ENCODE measurements at places on chromosomes 1 and 21.

DNA sequence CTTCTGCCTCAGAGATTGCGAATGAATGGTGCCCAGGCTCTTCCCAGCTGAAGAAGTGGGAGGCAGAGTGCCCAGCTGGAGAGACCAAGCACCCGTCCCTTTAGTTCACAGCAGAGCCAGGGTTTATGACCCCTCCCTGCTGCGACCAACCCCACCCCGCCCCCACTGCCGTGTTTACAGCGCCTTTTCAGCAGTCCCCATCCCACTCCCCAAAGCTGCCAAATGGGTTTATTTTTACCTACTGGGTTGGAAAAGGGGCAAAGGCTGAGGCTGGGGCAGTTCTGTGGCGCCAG is 23.6 kb downstream of the DYRK3 start:
- DNase-seq = no peak

- no peak for DNase-seq
Measured at GRCh38 chr1:220928320-220928719, 49.1 kb downstream of the HLX start.

- DNase-seq = no peak
Measured at GRCh38 chr1:33045814-33046213, 9.1 kb upstream of the AK2 start.

GRCh38 chr1:67189953-67190352 is 23.7 kb downstream of the IL23R start:
- DNase-seq = no peak

- DNase-seq = peak; percentile 66
Measured at GRCh38 chr1:198699167-198700015, 60.6 kb downstream of the PTPRC start.

DNA sequence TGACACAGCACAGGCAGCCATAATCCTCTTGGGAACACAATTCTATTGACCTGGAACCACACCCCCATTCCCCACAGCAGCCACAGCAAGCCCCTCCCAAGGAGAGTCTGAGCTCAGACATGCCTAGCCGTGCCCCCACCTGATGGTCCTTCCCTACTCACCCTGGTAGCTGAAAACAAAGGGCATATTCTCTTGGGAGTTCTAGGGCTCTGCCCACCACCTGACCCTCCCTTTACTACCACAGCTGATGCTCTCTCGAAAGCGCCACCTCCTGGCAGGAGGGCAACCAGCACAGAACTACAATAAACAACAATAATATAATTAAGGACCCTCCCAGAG is 184.8 kb upstream of the COA6 start:
- DNase-seq = no peak

- DNase-seq = no peak
Measured at GRCh38 chr1:10848109-10848684, 51.8 kb upstream of the CASZ1 start.

- DNase-seq = no peak
Measured at GRCh38 chr1:117210831-117211261, at the start of gene VTCN1. Gene VTCN1, minus strand, starts transcription at chr1:117210927. Its CDS starts 72 bp downstream, at chr1:117210855.

GRCh38 chr21:45880097-45881068 is 101.2 kb upstream of the COL6A1 start:
- peak; percentile 62 for DNase-seq

GRCh38 chr1:201411292-201411691 is 10.2 kb downstream of the TNNI1 start:
- no peak for DNase-seq

DNA sequence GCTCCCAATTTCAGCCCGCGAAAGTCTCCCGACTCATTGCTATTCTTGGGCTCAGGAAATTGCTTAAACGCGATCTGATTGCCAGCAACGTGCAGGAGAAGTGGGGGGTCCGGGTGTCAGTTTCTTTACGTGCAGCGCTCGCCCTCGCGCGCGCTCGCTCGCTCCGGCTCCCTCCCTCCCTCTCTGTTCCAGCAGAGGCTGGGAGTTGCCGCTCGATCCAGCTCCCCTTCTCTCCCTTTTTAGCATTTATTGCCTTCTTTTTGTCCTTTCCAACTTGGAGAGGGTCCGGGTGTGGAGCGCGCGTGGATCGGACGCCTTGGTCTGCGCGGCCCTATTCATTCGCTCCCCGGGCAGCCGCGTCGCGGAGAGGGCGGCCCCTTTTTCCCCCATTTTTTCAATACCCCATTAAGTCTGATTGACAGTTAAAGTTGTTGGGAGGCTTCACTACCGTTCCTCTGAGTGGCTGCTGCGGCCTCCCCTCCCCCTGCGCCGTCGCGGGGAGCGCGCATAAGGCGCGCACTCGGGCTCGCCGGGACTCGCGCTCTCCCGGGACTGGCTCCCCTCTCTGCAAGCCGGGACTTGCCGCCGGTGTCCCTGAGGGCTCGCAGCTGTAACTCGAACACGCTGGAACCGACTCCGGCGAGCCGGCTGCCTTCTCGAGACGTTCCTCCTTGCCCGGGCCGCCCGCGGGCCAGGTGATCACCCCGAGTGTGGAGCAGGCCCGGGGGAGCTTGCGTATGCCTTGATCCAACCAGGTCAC is at the start of gene DHRS3:
DHRS3 (minus strand) TSS at position 310 of the 760 bp plus-strand sequence. CDS start 862 bp downstream, outside the sequence.
- DNase-seq = peak; percentile 86

GRCh38 chr1:22738522-22738921 is 27.9 kb downstream of the EPHB2 start:
- no peak for DNase-seq

GRCh38 chr1:46449223-46450159 is 40.1 kb upstream of the DMBX1 start:
- DNase-seq = no peak

DNA sequence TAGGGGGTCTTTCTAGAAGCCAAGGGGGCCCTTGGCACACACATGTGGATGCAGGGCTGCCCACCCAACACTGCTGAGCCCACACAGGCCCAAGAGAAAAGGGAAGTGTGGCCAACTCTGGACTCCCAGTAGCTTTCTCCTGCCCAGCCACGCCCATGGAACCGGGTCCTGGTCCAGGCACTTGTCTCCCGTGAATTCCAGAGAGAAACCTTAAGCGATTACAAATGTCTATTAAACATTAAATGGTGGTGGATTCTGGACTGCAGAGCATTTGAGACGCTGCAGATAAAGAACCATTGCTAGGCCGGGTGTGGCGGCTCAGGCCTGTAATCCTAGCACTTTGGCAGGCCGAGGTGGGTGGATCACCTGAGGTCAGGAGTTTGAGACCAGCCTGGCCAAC is 100.6 kb upstream of the ARHGEF16 start:
- no peak for DNase-seq

GRCh38 chr1:230081751-230082150 is 14.7 kb downstream of the GALNT2 start:
- DNase-seq = no peak

DNA sequence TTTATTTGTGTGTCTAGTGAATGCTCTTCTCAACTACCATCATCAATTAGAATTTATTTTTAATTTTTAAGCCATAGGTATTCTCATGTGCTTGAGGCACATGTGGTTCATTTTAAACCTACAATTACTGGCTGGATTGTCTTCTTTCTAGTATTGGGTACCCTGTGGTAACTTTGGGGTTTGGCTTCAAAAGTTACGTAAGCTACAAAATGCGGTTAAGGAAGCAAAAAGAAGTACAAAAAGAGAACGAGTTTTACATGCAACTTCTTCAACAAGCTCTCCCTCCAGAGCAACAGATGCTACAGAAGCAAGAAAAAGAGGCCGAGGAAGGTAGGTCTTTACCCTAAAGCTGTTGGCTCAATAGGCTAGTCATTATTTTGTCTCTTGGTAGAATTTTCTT is 25.8 kb downstream of the MACO1 start:
- DNase-seq = no peak

DNA sequence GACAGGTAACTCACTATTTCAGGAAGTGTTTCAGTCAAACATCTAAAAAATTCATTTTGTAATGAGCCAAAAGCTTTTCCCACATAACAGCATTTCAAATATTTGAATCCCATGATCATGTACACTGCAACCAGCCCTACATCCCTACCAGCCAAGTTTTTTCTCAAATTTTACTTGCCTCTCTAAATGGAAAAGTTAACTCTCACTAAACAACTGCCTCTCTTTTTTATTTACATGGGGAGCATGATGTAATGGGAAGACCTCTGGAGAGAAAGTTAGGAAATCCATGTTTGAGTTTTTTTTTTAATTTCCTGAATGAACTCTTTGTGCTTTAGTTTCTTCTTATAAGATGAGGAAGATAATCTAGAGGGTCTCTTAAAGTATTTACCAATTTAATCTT is 70.5 kb downstream of the TTLL7 start:
- peak; percentile 34 for DNase-seq

DNA sequence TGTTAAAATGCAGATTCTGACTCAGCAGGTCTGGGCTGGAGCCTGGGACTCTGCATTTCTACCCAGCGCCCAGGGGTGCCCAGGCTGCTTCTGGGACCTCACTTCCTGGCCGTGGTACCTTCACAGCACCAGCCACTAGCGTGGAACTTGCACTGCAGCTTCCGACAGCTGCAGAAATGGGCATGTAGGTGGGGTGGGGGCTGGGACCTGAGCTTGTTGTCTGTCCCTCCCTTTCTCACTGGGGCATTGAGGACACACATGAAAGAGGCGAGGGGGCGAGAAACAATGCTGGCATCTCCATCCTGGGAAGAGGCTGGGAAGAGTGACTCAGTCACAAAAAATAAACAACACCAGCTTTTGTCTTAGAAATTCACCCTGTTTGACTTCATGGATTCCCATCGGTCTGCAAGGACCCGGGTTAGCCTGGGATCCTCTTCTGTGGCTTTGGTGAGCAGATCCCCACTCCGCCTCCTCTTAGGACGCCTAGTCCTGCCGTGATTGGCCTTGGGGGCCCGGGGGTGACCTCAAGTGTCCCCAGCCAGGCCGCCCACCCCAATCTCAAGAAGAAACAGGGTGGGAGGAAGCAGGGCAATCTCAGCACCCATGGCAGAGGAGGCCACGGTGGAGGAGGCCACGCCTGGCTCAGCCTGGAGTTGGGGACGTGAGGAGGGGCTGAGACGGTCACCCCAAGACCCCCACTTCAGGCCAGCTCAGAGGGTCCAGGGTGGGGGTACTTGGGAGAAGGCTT is 29.9 kb upstream of the POFUT2 start:
- DNase-seq = peak; percentile 62

GRCh38 chr1:38973659-38974437 is 17.2 kb upstream of the AKIRIN1 start:
- no peak for DNase-seq

DNA sequence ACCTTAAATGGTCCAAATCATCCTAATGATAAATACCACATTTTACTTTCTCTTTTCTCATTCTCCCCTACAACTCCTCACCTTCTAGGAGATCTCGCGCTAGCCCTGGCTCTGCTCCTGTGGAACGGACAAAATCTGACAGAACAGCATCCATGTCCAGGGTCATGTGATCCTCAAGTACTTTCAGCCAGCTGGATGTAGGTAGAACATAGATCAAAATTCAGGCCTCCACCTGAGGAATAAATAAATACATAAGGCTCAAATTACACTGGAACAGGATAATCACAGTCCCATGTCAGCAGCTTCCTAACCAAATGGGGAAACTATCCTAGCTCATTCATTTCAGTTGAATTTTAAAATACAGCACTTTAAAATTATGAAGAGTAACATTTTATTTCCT is 33.2 kb downstream of the OTUD7B start:
- DNase-seq = no peak

- no peak for DNase-seq
Measured at GRCh38 chr1:116006486-116006964, 30.2 kb downstream of the SLC22A15 start.

GRCh38 chr1:205355075-205355453 is 1.7 kb downstream of the KLHDC8A start:
- DNase-seq = no peak

DNA sequence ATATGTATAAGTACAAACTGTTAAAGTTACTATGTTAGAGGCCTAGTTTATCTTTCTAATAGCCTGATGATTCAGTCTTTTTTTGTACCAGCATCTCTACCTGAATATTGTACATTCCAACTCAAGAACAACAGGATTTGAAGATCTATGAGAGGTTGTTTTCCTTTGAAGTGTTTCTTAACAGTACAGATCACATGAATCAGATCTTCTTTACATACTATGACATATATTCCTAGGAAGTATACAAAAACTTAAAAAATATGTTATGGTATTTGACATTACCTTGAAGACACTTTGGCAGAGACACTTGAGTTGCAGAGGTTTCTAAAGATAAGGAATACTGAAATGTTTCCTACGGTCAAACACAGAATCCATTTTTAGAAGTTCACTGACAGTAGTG is 1280.9 kb downstream of the KCNT2 start:
- no peak for DNase-seq

DNA sequence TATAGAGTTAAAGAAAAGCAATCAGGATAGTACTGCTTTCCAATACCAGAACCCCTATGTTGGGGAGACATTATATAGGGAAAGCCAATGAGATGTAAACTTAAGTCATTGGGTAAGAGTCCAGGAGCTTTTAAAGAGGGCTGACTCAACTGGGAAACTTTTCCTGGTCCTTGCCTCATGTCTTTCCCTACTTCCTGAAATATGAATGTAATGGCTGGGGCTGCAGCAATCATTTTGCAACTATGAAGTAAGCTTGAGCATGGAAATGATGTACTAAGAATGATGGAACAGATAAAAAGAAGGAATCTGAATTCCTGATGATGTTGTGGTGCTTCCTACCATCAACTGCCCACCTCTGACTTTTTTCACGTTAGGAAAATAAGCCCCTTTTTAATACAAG is 55.7 kb downstream of the WDR3 start:
- no peak for DNase-seq

GRCh38 chr1:198657550-198658064 is 18.8 kb downstream of the PTPRC start:
- peak; percentile 96 for DNase-seq

DNA sequence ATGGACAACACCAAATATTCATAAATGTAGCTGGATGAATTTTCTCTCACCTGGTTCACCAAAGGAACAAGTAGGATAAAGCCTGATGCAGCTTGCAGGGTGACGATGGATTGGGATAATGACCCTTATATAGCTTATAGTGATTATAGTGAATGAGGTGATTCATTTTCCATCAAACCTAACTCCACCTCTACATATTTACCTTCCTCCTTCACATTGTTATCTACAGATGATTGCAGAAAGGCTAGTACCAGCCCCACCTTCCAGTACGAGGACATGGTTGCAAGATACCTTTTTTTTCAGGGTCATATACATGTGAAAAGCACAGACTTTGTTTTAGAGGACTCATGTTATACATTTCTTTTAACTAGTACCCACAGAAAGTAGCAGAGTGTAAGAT is at the start of gene FLG2:
FLG2 (minus strand) TSS at position 101 of the 400 bp plus-strand sequence. CDS start 1,122 bp downstream, outside the sequence.
- no peak for DNase-seq

DNA sequence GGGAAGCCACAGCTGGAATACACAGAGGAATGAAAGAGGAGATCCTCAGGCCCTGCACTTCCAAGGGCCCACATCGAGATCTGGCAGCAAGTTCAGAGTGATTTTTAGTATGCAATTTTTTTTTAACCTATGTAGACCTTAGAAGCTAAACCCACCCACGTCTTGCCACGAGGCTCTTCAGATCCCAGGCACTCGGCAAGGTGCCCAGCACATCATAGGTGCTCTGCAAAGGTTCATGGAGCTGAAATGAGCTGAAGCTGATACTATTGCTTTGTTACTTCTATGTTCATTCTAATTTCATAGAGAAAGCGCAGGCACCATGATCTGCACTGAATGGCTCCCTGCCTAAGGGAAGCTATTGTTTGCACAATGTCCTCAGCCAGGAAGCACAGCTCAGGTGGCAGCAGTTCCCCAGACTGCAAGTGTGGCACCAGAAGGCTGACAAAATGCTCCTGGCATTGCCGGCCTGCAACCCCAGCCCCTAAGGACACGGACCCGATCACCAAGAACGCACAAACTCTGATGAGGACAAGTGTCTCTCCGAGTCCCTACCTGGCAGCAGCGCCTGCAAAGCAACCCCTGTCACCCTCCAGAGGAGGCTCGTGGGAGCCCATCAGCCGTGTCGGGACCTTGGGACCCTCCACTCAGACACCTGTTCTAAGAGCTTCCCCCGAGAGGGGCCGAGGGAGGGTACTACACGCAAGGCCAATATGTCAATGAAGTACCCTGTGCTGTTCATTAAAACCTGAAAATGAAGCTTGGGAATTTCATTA is 264.2 kb downstream of the NPHP4 start:
- no peak for DNase-seq

Data from adipocyte (in vitro differentiated cells).